NB4 (cell line): ENCODE measurements at places on chromosomes 6 and 20.
A peak's percentile ranks its signal among the peaks of the same experiment; 100 is the strongest.

DNA sequence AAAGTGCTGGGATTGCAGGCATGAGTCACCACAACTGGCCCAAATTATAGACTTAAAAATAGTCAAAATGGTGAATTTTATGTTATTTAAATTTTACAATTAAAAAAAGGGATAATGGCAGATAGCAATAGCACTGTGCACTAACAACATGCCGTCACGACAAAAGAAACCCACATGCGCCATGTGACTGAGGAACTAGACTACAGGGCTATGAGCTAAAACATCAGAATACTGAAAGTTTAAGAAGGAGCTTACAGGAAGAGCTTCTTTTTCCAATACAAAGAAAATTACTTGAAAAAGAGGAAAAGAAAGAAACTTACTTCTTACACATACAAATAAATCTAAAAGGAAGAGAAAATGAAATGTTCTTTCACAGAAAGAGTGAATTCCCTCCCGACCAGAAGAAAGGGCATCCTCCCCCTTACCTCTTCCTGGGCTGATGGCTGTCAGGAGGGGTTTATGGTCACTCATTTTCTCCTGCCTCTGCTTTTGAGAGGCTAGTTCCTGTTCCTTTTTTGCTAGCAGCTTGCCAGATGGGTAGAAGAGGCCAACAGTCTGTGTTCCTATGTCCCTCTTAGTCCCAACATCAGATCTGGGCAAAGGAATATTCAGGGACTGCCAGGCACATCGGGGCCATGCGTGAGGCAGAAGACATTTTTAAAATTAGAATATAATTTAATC is 54.5 kb downstream of the DZANK1 start:
- DNase-seq: peak; percentile 70

DNA sequence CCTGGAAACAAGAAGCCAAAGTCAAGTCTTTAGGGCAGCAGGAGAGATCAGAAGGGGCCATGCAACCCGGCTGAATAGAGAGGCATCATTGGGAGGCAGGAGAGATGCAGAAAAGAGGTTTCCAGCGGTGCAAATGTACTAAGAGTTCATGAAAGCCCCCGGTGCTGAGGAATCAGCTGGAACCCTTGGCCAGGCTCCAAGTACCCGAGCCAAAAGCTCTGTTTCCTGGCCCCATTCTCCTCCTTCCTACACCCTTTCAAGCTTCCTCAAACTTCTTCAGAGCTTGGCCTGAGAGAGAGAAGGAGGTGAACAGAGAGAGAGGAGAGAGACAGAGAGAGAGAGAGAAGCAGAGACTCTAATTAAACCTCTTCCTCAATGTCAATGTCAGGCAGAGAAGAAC is 433.5 kb downstream of the PRKN start:
- no peak for DNase-seq

DNA sequence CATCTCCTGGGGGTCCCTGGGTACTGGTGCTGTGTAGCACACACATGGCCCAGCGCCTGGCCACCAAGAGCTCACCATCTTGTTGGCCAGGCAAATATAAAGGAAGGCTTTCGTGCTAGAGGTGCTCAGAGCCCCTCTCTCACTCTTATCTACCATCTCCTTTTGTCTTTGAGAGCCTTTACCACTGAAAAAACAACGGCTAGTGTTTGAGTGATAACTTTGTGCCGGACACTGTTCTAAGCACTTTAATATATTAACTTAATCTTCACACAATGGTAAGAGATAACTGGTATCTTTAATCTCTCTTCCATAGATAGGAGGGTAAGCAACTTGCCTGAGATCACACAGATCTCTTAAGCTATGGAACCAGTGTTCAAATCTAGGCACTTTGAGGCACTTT is 21.5 kb upstream of the ARHGAP18 start:
- no peak for DNase-seq

DNA sequence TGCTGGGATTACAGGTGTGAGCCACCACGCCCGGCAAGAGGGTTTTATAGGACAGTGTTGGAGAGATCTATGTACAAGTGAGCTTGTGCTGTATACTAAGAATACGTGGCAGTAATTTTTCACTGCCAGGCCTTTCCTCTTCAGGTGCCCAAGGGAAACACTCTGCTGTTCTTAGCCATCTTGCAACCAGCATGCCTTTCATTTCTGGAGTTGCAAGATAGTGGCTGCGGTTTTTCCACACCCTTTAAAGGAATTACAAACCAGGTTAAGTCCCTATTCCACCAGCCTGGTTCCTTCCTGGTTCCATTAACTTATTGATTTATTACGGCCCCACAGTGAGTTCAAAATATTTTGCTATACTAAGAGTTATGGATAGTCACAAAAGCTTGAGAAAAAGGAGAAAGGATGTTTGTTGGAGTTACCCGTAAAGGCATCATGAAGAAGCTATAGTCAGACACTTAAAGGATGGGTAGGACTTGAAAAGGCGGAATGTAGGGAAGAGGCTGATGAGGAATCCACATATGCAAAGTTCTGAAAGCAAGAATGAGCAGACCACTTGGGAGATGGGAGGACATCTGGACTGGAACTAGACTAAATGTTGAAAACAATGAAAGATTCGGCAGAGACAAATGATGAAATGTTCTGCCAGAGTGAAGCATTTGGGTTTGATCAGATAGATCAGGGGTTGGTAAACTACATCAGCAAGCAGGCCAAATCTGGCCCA is 61.4 kb upstream of the ASIP start:
- no peak for DNase-seq

GRCh38 chr6:317060-317447 is 24.8 kb downstream of the DUSP22 start:
- no peak for DNase-seq

GRCh38 chr6:46862381-46862780 is 59.4 kb downstream of the ADGRF5 start:
- DNase-seq: no peak

GRCh38 chr20:15814360-15814759 is 758.9 kb downstream of the KIF16B start:
- DNase-seq: no peak

- DNase-seq: peak; percentile 75
Measured at GRCh38 chr20:50169329-50169823, 15.9 kb upstream of the PEDS1 start.

DNA sequence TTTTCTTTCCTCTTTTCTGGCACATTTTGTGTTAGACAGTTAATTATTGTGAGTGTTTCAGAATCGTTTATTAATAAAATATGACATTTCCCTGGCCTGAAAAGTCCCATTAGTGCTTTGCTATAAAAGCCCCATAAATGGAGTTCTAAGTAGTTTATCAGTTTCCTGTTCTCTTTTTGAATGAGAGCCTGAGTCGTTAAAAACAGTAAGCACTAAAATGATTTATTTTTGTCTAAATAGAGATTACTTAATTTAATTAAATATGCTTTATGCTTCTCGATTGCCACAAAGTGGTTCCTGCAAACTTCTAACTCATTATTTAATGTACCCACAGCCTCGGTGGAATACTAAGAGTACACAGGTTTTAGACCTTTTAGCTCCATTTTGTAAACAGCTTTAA is 577.9 kb downstream of the C6orf118 start:
- no peak for DNase-seq

GRCh38 chr6:35185302-35185681 is 28.5 kb upstream of the SCUBE3 start:
- DNase-seq: no peak
